ENCODE measurements at places on chromosomes 4 and X.
A peak's percentile ranks its signal among the peaks of the same experiment; 100 is the strongest.

DNA sequence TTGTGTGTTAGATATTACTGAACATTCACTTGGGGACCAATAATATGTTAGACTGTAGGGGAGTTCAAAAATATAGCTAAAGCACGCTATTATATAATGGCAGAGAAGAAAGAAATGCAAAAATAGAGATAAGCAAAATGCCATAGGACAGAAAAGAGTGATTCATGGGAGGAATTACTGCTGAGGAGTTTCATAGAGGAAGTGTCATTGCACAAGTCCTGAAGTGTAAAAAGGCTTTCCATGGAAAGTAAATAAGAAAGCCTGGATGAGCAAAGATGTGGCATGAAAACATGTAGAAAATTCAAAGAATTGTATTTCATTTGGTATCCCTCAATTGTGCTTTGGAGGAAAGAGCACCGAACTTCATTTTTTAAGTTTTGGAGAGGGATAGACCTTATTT is 14.5 kb downstream of the HMGB2 start:
- no peak for DNase-seq

DNA sequence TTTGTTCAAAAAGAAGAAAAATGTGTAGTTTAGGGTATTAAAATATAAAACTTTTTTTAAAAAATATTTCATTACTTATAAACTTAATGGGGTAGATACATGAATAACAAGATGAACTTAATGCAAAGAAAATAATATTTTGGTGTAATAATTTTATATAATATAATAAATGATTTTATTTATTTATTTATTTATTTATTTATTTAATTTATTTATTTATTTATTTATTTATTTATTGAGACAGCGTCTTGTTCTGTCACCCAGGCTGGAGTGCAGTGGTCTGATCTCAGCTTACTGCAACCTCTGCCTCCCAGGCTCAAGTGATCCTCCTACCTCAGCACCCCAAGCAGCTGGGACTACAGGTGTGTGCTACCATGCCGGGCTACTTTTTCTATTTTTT is 20.8 kb upstream of the TEX13C start:
- no peak for DNase-seq

GRCh38 chr4:76990288-76991080 is 40.9 kb downstream of the SEPTIN11 start:
- DNase-seq, result peak; percentile 99

DNA sequence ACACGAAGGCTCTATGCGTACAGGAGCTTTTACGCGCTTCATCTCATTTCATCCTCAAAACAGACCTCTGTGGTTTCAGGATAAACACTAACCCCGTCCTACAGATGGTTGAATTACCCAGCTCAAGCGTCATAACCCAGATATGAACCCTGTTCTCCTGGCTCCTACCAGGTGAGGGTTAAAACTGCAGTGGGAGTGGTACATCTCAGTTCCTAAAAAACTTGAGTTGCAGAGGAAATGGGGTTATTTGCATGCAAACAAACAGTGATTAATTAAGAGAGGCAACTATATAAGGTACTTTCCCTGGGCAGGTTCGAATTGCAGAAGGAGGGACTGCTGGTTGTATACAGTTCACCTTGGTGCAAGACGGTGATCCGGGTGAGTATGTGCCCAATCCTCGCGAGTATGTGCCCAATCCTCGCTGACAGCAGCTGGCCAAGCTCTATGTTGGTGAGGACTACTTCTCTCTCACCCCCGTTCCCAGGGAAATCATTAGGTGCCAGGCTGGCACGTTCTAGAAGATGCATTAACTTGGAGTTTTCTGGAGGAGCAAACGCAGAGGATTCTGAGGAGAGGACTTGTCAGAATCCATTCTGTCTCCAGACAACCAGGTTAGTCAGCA is 72.6 kb downstream of the FHDC1 start:
- DNase-seq, result no peak

- no peak for DNase-seq
Measured at GRCh38 chrX:116170511-116170910, at the start of gene AGTR2. AGTR2 (plus strand) TSS chrX:116170744; CDS start chrX:116172281, 1,537 bp downstream.

- DNase-seq, result peak; percentile 52
Measured at GRCh38 chr4:127048376-127049044, 584.2 kb upstream of the INTU start.

- DNase-seq, result peak; percentile 46
Measured at GRCh38 chr4:159946983-159947615, 844.2 kb downstream of the RAPGEF2 start.

GRCh38 chrX:138847930-138848329 is 136.4 kb upstream of the FGF13 start:
- DNase-seq, result peak; percentile 20

DNA sequence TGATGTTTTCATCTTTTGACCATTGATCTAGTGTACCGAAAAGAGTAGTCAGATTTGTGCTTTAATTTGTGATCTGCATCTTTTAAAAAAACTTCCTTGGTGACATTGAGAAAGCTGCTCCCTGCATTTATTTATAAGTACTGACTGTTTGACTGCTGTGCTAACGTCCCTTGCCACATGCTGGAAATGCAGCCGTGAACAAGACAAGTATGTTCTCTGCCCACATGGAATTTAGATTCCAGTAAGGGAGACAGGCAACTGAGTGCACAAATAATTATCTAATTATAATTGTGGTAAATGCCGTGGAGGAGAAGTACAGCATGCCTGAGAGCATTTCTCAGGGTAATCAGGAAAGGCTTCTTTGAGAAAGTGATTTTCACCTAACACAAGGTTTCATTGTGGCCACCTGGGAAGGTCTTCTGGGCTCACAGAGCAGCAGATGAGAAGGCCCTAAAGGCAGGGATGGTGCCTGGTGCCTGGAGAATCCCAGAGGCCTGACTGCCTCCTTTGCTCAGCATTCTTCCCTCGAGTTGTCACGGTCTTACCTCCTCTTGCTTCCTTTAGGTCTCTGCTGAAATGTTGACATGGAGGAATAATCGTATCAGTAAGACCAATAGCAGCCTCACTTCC is 55.8 kb downstream of the PTTG2 start:
- peak; percentile 28 for DNase-seq

DNA sequence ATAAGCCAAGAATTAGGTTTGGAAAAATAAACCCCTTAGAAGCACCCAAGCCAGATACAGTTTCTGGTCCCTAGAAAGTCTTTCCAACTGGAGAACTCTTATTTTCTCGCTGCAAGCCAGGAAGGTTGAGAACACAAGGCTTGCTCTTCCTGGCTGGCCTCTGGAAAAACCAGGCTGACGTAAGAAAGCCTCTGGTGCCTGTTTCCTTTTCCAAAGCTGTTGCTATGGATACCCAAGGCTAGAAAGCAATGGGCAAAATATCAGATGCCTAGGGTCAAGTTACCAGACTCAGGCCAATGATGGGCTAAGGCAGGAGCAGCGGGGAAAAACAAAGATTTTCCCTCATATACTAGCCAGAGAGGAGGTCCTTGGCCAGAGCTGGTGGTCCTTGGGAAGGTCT is 281.6 kb downstream of the KLHL13 start:
- no peak for DNase-seq

DNA sequence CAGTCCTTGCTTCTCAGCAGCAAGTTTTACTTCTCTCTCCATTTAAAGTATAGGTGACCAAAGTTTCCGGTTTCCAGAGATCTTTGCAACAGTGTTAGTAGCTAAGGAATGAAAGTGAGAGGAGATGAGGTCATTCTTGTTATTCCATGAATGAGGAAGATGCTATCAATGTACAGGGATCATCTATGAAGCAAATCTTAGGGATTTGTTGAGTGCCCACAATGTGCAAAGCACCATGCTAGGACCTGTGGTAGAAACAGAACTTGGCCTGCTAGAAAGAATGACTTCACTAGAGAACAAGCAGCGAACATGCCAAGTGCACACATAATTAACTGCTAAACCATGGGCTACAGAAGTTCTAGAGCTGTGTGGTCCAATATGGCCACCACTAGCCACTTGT is 112.5 kb downstream of the MID1 start:
- peak; percentile 68 for DNase-seq

- no peak for DNase-seq
Measured at GRCh38 chr4:41146196-41146595, 68.1 kb downstream of the APBB2 start.

GRCh38 chrX:109049903-109050302 is 313.5 kb upstream of the IRS4 start:
- no peak for DNase-seq

DNA sequence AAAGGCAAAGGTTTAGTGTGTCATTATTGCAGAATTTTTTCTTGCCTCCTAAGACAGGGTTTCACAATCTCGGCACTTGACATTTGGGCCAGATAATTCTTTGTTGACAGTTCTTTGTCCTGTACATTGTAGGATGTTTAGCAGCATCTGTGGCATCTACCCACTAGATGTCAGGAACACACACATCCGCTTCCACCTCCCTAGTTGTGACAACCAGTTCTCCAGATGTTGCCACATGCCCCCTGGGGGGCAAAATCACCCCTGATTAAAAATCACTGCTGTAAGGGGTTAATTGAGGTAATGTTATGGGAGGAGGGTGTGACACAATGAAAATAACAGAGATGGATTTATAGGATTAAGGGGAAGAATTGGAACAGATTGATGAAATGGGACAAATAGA is 75.3 kb downstream of the HMGB2 start:
- DNase-seq, result no peak

GRCh38 chr4:46258431-46258830 is 131.5 kb downstream of the GABRA2 start:
- DNase-seq, result no peak

DNA sequence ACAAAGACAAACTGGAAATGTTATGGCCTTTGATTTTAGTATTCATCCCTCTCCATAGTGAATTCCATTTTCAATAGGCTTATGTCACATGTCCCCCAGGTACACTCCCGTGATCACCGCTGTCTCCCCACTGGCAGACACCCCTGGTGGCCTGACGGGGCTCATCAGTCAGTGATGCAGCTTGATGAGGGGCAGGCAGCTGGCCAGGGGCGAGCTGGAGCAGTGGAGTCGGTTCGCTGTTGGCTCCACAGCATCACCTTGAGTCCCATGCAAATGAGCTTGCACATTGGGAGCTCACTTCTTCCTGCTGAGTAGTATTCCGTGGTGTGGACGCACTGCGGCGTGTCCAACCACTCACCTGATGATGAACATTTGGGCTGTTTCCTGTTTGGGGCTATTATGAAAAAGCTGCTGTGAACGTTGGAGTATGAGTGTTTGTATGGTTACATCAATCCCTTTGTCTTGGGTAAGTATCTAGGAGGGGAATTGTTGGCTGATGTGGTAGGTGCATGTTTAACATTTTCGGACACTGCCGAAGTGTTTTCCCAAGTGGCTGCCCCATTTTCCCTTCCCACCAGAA is 5.2 kb downstream of the TREX2 start:
- no peak for DNase-seq

GRCh38 chr4:54155936-54156335 is 56.0 kb downstream of the GSX2 start:
- DNase-seq, result no peak

DNA sequence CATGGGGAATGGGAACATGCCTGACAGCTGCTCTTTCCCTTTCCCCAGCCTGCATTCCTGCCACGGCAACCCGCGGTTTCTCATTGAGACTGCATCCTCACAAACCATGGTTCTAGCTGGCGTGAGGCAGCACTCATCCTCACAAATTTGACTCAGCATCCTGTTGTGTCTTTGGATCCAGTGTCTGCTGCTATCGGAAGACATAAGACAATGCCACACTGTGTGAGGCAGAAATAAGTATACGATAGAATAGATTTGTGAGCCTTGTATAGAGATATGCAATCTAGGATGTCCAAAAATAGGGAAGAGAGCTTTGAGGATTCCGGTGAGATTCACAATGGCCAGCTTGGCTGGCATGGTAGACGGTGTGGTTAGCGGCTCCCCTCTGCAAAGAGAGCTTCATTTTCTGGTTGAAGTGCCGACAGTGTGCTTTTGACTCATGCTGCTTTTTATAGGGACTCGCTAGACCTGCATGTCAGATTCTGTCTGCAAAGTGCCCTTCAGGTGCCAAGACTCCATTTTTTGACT is 161.3 kb upstream of the PSAPL1 start:
- DNase-seq, result peak; percentile 49

DNA sequence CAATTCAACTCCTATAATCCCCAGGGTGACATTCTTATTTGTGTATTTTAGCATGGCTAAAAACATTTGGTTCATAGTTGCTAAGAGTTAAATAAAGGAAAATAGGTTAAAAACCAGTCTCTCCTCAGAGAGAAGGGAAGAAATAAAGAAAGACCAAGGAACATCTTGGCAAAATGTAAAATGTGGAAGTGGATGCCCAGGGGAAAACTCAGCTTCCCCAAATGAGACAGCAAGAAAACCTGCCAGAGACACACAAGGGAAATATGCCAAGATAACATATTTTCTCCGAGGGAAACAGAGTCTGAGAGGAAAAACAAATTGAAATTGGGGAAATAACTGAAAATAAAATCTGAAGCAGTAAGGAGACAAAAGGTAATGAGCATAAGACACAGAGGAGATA is 1569.3 kb downstream of the PCDH18 start:
- no peak for DNase-seq

DNA sequence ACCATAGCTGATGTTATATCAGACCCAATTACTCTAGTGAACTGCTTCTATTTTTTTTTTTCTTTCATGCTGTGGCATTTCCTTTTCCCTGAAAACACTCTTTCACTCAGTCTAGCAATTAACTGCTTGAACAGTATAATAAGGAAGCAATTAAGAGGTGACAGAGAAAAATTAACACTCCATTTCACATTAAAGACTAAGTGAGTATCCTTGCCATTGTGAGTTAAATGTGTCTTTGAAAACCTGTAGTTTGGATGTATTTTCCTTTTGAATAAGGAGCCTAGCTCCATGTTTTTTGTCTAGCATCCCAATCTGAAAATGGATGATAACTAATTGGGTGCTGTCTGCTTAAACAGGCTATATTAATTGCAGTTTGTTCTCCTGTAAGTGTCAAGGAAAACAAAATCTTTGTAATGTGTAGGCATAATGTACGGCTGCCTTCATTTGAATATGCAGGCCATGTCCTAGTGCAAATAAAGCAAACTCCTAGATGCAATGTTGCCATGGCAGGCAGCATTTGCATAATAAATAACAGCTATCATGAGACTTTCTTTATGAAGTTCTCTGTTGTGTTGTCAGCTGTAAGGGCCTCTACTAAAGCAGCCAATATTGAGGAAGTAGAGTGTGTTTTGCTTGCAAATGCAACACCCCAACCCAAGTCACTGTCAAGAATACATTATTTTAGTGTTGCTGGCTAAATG is 416.7 kb downstream of the ZIC3 start:
- no peak for DNase-seq

- DNase-seq, result no peak
Measured at GRCh38 chr4:82624819-82625218, 63.0 kb upstream of the TMEM150C start.

DNA sequence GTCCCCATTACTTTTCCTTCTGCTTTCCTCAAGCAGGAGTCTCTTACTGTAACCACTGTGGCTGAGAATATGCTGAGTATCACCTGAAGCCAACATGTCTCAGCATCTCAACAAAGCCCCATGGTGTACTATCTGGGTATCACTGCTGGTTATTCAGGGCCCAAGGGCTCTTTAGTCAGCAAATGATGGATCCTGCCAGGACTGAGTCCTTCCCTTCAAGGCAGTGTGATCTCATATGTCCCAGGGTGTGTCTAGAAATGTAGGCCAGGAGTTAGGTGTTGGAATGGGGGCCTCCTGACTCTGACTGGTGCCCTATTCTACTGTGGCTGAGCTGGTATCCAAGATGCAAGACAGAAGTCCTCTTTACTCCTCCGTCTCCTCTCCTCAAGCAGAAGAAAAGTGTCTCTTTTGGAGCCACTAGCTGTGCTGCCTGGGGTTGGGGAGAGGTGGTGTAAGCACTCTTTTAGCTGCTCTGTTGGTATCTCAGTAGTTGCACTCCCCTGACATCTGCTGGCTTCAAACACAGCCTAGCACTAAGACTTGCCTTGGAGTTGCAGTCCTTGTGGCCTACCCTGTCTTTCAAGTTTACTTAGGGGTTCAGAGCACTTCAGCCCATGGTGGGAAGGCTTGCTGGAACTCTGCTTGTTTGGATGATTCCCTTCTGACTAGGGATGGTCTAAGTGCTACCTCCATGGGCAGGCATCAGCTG is 28.6 kb downstream of the OCIAD2 start:
- no peak for DNase-seq
